Neural progenitor cell (in vitro differentiated cells): ENCODE measurements at places on chromosomes 1 and 21.

DNA sequence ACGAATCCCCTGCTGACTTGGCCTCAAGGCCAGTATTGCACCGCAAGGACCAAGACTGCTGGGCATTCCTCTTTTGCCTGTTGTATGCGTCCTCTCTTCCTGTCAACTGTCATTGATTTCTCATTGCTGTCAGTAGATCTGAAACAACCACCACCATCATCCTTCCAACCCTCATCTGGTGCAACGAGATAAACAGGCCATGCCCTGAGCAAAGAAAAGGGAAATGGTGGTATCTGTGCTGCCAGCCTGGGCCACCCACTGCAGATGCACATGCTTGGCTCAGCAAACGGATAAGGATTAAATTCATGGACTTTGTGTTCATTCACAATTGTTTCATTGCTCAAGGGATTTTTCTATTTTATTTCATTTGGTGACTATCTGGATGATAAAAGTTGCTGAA, 13.6 kb downstream of the OXCT2 start:
- no peak for DNase-seq

DNA sequence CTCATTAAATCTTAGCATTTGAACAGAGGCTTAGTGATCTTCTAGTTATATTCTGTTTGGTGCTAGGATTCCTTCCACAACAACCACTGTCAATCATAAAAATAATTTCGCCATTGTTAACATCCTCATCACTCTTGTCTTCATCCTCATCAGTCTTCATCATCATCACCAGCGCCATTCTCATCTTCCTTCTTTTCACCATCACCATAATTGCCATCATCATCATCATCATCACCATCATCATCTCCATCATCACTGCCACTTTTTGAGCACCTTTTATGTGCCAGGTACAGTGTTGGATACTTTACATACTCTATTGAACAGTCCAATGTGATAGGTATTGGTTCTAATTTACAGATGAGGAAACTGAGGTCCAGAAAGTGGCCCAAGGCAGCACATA, 245.7 kb downstream of the PTPRU start:
- DNase-seq = no peak

DNA sequence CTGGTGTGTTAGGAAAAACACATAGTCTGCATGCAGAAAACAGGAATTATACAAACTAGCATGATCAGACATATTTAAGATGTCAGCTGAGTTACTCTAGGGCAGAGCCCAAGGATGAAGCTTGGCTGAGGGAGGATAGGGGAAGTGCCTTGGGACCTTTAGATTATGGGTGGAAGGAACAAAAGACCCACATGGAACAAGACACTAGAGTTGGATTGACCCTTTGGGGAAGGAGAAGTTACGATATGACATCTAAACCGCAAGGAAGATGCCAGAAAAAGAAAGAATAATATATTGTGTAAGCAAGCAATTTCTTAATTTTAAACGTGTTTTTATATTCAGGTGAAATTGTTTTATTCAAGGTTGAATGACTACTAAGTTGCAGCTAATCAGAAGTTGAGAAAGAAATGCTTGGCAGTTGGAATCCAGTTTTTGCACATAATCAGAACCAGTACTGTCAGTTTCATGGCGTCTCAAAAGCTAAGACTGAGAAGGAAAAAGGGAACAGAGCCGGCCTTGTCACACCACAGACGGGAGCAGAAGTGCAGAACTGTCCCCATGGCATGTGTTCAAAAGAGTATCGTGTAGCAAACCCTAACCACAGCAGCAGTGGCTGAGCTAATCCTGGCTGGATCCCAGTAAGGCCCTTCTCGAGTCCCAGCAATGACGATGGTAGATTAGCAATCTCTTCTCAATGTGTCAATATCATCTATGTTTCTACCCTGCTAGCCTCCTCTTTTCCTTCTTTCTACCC, 31.2 kb upstream of the IFNAR2 start:
- DNase-seq = no peak

DNA sequence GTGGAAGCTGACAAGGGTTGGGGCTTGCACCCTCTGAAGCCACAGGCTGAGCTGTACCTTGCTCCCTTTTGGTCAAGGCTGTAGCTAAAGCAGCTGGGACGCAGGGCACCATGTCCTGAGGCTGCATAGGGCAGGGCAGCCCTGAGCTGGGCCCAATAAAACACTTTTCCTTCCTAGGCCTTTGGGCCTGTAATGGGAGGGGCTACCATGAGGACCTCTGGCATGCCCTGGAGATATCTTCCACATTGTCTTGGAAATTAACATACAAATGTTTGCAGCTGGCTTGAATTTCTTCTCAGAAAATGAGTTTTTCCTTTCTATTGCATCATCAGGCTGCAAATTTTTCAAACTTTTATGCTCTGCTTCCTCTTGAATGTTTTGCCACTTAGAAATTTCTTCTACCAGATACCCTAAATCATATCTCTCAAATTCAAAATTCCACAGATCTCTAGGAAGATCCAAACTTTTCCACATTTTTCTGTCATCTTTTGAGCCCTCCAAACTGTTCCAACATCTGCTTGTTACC, 32.9 kb upstream of the TTLL7 start:
- DNase-seq = no peak

GRCh38 chr1:68201546-68202238, 30.6 kb downstream of the WLS start:
- DNase-seq = no peak

DNA sequence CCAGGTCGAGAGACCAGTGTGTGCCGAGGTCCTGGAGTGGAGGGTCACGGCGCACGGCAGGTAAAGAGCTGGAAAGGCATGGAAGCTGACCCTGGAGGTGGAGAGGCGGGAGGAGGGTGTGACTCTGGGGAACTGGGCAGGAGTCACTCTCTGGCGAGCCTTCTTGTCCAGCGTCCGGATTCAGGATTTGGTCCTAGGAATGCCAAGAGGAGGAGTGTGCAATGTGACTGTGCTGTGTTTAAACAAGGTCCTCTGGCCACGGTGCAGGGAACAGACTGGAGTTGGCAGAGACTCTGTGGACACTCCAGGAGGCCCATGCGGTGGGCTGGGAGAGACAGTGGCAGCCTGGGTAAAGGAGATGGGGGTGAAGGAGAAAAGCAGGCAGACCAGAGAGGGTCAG, 64.2 kb upstream of the CASZ1 start:
- no peak for DNase-seq

GRCh38 chr1:203324105-203325025, 19.0 kb downstream of the BTG2 start:
- DNase-seq = peak; percentile 50

DNA sequence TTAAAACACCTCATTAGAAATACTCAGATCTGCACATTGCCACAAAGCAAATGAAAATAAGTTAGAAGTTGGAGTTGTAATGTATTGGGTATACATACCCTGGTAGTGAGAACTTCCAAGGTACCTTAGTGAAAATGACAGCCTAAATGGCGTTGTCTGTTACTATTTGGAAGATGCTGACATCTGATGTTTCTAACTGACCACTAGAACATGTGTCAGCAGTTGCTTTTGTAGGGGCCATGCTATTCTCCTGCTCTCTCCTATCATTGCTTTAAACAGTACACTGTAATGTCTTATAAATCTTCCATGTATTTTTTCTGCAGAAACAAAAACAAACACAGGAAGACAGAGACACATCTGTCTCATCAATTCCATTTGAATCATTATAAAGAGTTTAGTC, 40.1 kb downstream of the LAMC1 start:
- DNase-seq = no peak

DNA sequence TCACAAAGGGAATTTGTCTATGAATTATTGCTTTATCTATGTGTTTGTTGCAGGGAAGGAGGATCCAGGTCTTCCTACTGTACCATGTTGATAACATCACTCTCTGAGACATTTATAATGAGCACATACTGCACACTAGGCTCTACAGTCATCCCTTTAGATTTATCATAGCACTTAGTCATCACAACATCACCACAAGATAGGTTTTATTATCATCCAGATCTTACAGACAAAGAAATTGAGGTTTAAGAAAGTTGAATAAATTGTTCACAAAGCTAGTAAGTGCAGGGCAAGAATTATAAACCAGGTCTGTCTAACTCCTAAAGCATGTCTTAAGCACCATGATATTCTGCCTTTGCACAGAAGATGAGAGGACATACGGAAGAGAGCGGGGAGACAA, 121.1 kb upstream of the ST6GALNAC5 start:
- no peak for DNase-seq

DNA sequence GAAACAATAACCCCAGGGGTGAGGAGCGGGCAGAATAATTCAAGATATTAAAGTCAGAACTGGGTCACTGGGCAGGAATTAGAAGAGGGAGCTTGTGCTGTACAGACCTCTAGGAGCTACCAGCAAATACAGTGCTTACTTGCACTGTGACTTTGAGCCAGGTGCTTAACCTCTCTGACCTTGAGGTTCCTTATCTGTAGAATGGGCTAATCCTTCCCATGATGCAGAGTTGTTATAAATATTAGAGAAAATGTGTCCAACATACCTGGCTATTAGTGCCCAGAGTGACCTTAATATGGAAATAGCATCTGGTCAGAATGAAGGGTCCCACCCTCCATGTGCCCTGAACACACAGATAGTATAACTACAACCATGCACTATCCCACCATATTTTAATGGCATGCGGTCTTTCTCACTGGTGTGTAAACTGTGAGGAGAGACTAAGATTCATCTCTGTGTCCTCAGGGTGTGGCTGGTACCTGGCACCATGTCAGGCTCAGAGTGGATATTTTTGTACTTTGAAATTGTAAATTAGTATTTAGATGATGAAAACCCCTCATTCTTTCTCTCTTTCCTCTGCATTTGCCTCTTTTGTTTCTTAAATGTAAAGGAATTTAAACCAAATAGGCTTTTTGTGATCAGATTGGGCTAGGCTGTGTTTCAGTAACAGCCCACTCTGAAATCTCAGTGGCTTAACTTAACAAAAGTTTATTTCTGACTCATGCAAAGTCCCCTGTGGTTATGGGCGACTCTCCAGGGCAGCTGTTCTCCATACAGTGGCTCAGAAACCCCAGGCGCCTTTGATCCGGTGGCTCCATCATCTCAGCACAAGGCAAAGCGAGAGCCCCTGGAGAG, 60.0 kb upstream of the ROR1 start:
- peak; percentile 23 for DNase-seq

DNA sequence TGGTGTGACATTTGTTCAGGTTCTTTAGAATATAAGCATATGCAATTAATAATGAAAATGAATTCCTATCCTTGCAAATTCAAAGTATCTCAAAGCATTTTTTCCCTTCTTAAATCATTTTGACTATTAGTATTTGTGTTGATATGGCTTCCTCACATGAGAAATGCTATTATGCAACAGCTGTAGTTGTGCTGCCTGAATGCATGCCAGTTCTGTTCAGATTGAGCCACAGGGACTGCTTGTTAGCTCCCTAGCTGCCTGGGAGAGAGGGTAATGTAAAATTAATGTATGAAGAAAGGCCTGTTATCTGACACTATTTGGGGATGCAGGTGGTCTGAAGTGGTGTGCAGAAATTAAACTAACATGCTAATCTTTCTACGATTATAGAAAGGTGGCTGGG, 45.5 kb downstream of the CACHD1 start:
- no peak for DNase-seq

GRCh38 chr1:43952731-43953346, 6.1 kb downstream of the IPO13 start:
- DNase-seq = peak; percentile 89
